ENCODE measurements at places on chromosomes 6 and 20.

DNA sequence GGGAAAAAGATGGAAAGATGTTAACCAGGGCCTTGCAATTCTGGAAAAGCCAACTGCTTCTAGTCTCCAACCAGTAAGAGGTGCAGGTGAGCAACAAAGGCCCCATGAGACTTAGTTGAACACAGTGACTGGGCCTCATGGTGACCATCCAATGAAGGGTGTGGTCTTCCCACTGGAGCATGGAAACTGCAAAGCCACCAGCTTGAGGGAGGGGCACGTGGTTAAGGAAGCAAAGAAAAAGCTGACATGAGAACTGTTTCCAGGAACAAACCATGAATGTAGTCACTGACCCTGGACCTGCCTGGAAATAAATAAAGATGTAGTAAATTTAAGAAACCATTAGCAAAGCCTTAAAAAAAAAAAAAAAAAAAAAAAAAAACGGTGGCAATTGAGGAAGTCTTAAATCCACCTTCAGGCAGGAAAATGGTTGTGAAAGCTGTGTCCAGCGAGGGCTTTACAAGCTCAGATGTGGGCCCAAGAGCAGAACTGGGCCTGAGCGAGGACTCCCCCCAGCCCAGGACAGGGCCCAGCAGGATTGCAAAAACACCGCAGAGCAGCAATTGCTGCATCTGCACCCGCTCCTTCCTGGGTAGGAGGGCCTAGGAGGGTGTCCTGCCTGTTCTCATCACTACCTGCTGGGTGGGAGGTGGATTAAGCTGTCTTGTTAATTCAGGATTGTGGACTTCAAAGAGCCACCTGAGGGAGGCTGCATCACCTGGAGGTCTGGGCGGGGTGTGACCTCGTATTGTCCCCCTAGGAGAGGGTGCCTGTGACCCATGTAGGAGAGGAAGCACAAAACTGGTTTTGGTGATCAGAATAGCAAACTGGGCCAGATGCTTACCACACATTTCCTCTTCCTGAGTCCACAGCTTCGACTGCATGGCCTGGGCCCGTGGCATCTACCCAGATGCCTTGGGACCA lies 10.3 kb downstream of the GFRA4 start:
- DNase-seq = no peak

DNA sequence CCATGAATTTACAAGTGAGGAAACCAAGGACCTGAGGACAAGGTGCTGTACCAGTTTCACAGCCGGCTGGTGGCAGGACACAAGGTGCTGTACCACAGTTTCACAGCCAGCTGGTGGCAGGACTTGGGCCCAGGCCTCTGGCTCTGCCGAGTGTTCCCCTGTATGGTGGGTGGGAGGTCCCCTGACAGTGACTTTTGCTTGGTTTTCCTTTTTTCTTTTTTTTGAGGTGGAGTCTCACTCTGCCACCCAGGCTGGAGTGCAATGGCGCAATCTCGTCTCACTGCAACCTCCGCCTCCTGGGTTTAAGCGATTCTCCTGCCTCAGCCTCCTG lies 212.4 kb downstream of the LY86 start:
- DNase-seq = no peak

DNA sequence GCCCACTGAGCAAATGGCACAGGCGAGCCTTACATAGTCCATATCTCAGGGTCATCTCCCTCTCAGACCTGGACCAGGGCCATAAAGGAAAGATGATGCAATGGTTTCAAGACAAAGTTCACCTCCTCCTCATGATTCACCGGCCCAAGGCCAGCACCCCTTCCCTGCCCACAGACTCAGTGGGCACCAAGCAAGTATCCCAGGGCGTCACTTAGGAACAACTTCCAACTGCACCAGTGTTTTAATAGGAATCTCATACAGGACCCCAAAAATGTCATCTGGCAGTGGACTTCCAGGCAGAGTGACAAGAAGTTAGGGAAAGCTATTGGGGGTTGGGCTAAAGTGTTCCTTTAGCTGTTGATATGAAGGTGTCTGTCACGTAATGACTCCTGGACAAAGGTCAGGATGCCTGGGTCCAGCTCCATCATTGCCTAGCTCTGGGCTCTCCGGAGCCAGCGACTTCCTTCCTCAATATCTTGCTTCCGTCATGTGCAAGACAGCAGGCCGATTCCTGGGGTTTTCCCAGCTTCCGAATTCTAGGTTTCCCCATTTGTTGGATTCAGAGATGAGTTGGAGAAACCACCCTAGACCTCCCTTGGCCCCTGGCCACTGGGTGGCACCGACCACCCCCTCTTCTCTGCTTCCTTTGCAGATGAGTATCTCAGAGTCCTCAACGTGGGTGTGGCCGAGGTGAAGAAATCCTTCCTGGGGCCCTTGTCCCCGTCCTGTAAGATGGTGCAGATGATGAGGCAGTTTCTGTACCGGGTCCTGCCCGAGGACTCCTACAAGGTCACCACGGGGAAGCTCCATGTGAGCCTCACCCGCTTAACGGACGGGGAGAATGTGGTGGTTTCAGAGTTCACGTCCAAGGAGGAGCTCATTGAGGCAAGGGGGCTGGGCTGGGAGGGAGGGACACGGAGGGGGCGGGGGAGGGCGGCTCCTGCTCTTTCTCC lies 21.1 kb downstream of the PNPLA1 start:
- DNase-seq = peak; percentile 73

- DNase-seq = no peak
Observed at GRCh38 chr6:73722318-73723060, 26.5 kb downstream of the CD109 start.

GRCh38 chr6:24927277-24927955 lies 8.3 kb downstream of the RIPOR2 start:
- no peak for DNase-seq

DNA sequence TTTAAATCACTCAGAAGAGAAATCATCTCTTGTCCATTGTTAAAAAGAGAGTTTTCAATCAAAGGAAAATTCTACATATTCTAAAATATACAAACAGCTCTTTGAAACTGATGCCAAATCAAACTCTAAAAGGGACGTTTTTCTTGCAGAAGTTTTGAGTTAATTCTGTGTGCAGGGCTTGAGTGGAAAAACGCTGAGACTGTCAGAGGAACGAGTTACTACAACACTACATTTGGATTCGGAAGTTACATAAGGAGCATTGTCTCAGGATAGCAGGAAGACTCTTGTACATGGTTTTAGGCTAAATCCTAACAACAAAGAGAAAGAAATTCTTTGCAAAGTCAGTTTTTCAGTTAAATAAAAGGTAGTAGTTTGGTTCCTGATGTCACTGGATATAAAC lies 155.7 kb upstream of the SUPT3H start:
- DNase-seq = no peak

GRCh38 chr6:11876934-11877433 lies 98.4 kb upstream of the ADTRP start:
- no peak for DNase-seq

DNA sequence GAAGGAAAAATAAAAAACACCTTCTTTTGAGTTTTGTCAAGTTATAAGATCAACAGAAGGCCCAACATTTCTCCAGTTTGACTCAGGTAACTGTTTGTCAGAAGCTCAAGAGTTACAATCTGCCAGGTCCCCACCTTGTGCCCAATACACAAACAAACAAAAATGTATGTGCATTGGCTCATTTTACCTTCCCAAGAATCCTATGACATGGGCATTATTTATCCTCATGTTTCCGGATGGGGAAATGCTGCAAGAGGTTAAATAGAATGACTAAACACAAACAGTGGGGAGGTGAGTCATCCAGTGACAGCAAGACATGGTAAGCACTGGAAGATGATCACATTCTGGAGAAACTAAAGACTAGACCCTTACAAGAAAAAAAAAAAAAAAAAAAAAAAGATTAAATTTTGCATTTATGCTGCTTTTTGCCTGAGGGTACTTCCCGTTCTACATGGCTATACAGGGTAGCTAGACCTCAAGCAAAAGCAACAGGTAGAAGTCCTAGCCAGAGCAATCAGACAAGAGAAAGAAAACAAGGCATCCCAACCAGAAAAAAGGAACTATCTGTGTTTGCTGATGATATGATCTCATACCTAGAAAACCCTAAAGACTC lies 23.6 kb upstream of the ANKRD60 start:
- peak; percentile 81 for DNase-seq

DNA sequence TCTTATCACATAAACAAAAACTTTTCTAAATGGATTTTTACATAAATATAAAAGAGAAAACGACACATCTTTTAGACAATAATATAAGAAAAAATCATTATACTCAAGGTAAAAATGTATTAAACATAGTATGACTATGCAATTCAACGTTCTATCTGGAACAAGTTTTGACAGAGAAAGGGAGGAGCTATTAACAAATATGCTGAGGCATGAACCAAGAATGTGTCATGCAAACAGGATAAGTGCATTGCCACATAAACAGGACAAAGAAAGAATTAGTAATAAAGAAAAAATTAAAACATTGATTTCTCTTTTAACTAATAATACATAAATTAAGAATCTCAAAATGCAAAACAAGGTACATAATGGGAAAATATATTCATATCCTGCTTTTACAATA lies 1353.4 kb upstream of the GJE1 start:
- DNase-seq = no peak

DNA sequence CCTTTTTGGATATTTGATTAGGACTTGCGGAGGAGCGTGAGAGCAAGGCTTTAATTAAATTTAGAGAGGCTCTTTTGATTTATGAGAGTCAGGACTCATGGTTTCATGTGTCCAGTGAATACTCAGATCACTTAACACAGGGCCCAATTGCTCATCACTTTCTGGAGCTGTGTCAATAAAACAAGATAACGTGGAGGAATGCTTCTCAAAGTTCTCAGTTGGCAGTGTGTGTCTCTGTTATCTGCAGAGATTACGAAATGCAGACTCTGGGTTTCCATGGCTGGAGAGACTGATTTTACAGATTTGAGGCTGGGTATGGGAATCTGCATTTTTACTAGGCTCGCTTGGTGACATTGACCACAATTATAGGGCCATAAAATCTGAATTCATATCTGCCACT lies 335.8 kb upstream of the FLRT3 start:
- DNase-seq = no peak

- no peak for DNase-seq
Observed at GRCh38 chr6:19690325-19691075, 146.7 kb upstream of the ID4 start.

- DNase-seq = no peak
Observed at GRCh38 chr6:5729813-5730517, 276.8 kb downstream of the NRN1 start.

- DNase-seq = no peak
Observed at GRCh38 chr6:24019393-24019792, 106.6 kb upstream of the NRSN1 start.

DNA sequence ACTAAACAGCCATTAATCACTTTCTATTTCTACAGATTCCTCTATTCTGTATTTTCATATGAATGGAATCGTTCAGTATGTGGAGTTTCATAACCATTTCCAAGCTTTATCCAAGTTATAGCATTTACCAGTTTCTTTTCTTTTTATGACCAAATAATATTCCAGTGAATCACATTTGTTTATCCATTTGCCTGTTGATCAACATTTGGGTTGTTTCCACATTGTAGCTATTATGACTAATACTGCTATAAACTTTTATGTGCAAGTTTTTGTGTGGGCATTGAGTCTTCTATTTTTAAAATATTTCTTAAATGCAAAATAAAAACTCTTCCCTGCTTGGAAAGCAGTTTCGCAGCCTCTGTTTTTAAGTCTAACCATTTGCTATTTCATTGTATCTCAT lies 336.4 kb upstream of the OPRM1 start:
- DNase-seq = no peak

DNA sequence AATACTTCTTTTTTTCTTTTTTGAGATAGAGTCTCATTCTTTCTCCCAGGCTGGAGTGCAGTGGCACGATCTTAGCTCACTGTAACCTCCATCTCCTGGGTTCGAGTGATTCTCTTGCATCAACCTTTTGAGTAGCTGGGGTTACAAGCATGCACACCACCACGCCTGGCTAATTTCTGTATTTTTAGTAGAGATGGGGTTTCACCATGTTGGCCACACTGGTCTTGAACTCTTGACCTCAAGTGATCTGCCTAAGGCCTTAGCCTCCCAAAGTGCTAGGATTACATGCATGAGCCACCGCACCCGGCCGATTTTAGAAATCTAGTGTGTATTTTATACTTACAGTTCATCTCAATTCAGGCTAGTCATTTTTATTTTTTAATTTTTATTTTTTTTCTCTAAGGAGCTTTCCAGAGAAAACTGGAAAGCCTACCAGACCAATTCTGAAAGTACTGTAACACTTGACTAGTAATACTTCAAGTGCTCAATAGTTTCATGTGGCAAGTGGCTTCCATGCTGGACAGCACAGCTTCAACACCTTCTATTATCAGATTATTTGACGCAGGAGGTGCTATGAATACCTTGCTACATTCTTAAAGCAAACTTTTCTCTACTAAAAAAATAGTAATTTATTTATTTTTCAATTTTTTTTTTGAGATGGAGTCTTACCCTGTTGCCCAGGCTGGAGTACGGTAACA lies 25.0 kb downstream of the POLR1C start:
- no peak for DNase-seq

- no peak for DNase-seq
Observed at GRCh38 chr6:46882645-46883044, 39.1 kb downstream of the ADGRF5 start.

DNA sequence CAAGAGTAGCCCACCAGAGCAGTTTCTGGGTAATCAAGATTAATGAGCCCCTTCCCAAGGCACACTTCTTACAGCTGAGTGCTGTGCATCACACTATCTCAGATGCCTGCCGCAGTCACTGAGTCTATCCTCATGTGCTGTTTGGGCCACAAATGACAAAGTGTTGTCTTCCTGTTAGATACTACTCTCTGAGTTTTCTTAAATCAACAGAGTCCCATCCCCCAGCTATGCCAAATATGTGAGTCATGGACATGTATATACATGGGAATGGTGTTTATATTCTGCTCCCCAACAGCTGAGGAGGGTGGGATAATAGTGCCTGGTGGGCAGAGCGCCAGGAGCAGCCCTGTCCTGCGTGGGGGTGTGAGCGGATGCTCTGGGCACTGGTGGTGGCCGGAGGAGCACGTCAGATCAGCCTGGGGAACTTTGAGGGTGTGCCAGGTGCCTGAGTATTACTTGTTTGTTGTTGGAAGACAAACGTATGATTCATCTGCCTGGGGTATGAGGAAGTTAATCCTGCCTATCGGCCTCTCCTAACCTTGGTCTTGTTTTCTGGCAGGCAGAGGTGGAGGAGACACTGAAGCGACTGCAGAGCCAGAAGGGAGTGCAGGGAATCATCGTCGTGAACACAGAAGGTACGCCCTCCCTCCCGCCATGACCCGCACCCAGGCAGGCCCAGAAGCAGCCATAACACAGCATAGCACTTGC lies 9.6 kb downstream of the DYNLRB1 start:
- DNase-seq = peak; percentile 97

Data from LoVo (cell line).